Activated naive CD8-positive, alpha-beta T cell treated with anti-CD3 and anti-CD28 coated beads, Interleukin-2, amount 50 U/mL, for 16 hours (primary cell): ENCODE measurements at places on chromosomes 3 and 15.

GRCh38 chr3:186094696-186095425 lies 14.0 kb downstream of the ETV5 start:
- no peak for DNase-seq

DNA sequence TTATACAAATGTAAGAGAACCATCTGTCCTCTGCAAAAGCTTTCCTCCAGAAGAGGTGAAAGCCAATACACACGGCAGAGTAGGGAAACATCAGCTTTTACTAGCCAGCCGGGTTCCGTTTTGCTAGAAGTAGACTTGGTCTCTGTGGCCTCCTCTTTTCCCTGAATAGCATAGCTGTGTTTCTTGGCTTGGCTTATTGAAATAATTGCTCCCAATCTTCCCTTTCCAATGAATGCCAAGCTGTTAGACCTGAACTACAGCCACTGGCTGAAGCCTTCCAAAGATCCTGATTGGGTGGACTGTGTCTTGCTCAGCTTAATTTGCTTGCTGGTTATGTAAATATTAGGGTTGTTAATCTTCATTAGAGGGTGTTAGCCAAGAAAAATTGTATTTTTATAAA lies 157.8 kb upstream of the ROPN1 start:
- no peak for DNase-seq

GRCh38 chr3:108408883-108409799 lies 101.3 kb downstream of the MYH15 start:
- DNase-seq: no peak

DNA sequence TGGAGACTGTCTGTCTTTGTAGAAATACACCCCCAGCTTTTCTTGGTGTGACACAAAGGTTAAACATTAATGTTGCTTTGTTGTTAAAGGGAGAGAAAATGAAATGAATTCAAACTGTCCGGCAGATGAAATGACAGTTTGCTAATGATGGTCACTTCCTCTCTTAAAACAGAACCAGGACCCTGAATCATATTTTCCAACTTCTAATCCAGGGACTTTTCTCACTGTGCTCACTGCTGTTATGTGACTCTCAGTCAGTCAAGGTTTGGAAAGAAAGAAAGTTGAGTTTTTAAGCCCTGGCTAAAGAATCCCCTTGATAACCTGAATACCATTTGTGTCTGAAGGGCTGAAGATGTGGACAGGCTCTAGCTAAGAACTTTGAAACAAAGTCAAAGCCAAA lies 215.8 kb downstream of the AGBL1 start:
- no peak for DNase-seq

DNA sequence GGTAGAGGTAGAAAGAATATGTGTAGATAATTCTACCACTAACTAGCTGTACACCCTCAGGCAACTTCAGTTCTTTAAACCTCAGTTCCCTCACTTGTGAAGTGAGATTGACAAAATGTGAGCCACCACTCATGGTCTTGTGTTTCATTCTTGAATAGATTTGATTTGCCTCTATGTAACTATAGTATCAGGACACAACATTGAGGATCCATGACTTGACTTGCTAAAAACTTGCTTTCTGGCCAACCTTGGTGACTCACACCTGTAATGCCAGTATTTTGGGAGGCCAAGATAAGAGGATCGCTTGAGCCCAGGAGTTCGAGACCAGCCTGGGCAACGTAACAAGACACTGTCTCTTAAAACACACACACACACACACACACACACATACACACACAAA lies 115.8 kb upstream of the FLNB start:
- no peak for DNase-seq

DNA sequence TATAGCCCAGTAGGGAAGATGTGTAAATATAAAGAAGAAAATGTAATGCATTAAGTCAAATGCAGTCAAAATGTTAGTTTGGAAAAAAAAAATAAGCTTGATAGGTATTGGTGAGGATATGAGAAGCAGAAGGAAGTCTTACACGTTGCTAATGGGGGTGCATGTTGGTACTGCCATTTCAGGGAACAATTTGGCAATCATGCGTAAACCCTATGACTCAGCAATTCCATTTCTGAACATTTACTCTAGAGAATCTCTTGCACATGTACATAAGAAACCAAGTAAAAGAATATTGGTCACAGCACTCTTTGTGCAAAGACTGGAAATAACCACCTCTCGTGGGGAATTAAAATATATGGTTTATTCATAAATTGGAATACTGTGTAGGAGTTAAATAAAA lies 35.5 kb upstream of the TIMP4 start:
- no peak for DNase-seq

DNA sequence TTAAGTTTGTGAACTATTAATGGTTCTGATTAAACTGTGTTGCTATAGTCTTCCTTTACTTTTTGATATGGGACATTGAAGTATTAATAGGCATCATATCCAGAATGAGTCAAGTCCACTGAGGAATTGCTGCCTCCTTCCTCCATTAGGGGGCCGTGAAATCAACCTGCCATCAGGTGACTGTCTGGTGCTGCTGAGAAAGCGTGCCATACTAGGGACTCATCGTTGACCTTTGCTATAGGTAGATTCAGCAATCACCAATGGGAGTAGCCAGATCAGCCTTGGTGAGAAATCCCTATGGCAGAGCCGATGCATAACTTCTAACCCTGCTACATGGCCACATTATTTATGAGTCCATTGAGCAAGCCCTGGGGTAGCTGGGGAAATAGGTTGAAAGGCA lies 30.1 kb upstream of the SLC28A2 start:
- no peak for DNase-seq

DNA sequence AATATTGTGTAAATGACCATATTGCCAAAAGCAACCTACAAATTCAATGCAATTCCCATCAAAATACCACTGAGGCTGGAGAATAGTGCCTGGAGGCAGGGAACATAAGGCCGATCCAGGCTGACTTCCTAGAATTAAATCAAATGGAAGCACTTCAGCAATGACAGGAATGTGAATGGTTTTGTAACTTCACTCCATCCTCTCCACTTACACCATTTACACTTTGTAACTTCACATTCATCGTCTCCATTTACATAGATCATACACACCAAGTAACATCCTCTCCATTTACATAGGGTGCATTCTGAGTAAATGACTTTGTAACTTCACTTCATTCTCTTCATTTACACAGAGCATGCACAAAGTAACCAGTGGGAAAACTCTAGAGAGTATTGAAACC lies 11.6 kb downstream of the STRIT1 start:
- no peak for DNase-seq

DNA sequence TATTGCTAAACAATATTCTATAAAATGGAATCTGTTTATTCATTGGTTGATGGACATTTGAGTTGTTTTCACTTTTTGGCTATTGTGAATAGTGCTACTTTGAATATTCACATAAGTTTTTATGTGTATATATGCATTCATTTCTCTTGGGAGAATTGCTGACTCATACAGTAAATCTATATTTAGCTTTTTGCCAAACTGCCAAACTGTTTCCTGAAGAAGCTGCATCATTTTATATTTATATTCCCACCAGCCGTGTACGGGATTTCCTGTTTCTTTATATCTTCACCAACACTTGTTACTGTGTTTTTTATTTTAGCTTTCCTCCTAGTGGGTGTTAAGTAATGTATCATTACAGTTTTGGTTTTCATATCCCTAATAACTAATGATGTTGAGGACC lies 12.5 kb upstream of the TCAIM start:
- DNase-seq: no peak

GRCh38 chr3:105614288-105615030 lies 247.8 kb downstream of the ALCAM start:
- no peak for DNase-seq

DNA sequence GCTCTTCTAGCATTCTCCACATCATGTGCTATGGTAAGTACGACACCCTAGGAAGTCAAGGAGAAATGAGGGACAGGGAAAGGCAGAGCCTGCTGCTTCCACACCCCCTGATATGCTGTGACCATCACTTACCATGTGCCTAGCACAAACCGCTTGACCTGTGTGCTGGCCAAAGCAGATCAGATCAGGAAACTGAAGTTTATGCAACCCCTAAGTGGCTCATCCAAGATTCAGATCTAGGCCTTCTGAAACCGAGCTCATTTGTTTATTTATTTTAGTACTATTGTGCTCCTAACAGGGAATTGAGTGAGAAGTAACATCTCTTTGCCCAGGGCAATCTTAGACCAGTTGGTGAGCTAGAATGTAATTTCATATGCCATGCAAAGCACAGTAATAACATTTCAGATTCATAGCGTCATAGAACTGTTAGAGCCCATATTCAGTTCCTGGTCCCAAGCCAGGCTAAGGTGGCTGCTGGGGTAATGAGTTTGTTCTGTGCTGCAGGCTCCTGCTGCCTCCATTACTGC lies at the start of gene RTP2:
TSS of gene RTP2 (minus strand) at position 51 of the 527 bp plus-strand sequence. CDS start 429 bp downstream, outside the sequence.
- DNase-seq: no peak

GRCh38 chr3:32992310-32992686 lies 40.9 kb downstream of the CCR4 start:
- DNase-seq: no peak

DNA sequence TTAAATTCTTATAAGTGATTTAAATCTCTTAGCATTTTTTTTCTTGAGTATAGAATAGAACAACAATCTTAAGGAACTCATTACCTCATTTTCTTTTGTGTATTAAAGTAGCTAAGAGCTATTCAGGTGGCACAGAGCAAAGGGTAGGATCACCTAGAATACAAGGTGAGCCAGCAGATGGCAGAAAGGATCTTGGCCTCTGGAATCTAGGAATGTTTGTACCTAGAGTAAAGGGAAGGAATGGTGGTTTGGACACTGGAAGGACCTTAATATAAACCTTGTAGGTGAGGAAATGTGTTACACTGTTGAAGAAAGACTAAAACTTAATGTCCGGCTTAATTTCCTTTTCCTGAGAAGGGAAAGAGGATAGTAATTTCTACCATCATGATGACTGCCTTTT lies 89.0 kb downstream of the GHSR start:
- no peak for DNase-seq
